ENCODE measurements at places on chromosomes 11 and 22.

DNA sequence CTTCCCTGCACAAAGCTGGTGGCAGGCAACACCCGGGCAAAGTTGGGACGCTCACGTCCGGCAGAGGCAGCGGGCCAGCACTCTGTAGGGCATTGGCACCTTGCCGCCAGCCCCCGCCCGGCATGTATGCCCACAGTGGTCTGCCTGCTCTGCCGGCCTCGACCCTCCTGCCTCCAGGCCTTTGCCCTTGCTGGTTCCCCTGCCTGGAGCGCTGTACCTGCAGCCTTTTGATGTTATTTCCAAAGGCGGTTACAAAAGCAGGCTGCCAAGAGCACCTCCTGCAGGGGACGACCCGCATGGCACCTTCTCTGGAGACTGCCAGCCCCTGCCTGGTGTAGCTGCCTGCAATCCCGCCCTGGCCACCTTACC lies 56.5 kb upstream of the SHISAL1 start:
- no peak for DNase-seq

DNA sequence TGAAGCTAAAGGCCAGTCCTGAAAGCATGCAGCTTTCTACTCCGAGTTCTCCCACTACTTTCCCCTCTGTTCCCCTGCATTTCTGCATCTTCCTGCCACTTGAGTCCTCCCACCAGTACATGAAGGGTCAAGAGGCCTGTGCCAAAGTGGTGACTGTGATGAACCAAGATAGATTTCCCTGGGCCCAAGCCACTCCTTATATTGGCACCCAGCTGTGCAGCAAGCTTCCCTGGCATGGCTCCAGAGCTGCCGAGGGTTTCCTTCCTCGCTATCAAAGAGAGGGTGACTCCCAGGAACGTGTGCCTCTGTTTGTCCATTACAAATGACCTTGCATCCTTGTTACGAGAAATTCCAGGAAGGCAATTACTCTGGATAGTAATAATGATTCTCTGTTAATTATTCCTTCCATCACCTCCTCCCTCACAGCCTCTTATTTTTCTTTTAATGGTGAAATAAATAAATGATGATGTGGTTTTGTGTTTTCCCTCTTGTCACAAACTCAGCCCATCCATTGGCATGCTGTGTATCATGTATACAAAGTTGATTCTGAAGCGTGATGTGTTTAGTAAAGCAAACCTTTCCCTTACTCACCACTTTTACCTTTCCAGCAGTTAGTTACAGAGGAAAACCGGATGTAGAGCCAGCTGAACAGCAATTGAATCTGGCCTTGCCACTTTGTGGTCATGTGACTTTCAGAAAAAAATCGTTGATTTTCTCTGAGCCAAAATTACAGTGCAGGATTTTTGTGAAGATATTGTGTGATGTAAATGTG lies 8.3 kb downstream of the SRSF8 start:
- no peak for DNase-seq

GRCh38 chr22:50270666-50271394 lies 650 bp upstream of the MAPK11 start:
- DNase-seq, result peak; percentile 41

- no peak for DNase-seq
Observed at GRCh38 chr11:104547996-104548661, 350.1 kb downstream of the CASP12 start.

Measured in hematopoietic multipotent progenitor cell (in vitro differentiated cells).